Myocyte (in vitro differentiated cells): ENCODE measurements at places on chromosomes 4 and X. TPM values are rescaled to one million over a fixed set of nuclear protein-coding genes. Genes with fewer than 3 reads are reported as not detected.

PPEF1 gene
- total RNA-seq, result 1.0 and 1.2 TPM in 2 replicates

FAAH2 gene
- 1.0 TPM in 1 of 2 replicates, not detected in the other for total RNA-seq

GRCh38 chr4:105236202-105236915 lies 89.7 kb downstream of the TET2 start:
- no peak for DNase-seq

STOX2 gene
- total RNA-seq, result 0.31 and 0.53 TPM in 2 replicates

DNA sequence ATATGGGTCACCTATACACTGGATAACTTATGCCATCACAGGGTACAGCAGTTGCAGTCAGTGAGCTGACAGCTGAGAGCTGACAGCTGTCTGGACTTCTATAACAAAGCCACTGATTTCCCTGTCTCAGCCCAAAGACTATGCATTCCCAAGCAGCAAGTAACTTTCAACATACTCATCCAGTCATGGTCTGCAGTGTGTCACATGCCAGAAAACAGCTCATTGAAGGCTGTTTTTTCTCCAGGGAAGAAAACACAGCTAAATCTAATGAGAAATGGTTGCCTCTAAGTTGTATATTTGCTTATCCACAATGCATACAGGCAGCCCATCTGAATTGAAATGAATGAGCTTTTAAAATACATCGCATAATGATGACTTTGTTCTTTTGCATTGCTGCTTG lies 6.3 kb downstream of the KIAA1210 start:
- DNase-seq, result peak; percentile 15

- DNase-seq, result peak; percentile 30
These were observed 370.7 kb downstream of the GPAT3 start for GRCh38 chr4:83906561-83906960.

- no peak for DNase-seq
These were observed 50.6 kb upstream of the RAPGEF2 start for GRCh38 chr4:159052315-159052714.

DNA sequence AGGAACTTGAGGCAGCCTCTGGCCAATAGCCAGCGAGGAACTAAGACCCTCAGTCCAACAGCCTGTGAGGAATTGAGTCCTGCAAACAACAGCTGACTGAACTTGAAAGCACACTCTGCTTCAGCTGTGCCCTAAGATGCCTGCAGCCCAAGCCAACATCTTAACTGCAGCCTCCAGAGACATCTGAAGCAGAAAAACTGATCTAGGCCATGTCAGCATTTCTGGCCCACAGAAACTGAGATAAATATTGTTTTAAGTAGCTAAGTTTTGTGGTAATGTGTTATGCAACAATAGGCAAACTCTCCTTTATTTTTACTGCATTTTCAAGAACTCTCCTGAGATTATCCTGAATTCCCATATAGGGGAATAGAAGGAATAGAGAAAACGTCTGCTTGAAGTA lies 24.4 kb upstream of the PIGA start:
- DNase-seq, result no peak

GPR173 gene
- 2.2 and 2.5 TPM in 2 replicates for total RNA-seq

- DNase-seq, result no peak
These were observed 363.5 kb downstream of the BCOR start for GRCh38 chrX:39734174-39734776.

DNA sequence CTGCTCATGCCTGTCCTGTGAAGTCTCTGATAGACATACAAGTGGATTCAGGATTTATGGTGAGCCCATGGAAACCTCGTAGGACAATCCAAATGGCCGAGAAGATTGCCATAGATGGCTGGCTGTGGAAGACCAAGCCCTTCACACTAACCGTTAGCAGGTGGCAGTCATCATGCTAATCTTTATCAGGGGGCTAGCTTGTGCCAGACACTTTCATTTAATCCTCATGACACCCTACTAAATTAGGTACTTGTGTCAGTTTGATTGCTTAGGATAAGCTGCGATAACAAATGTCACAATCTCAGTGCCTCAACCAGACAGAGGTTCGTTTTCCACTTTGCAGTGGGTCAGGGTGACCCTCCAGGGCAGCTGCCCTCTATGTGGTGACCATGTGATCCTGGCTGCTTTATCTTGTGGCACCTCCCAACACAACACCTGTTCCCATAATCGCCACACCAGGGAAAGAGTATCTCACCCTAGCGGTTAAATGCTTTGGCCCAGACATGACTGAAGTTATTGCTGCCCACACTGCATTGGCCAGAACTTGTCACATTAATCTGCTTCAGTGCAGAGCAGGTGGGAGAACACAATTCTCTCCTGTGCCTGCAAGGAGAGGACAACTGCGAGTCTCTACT lies 60.8 kb downstream of the REPS2 start:
- DNase-seq, result peak; percentile 88

GRCh38 chrX:96761566-96761965 lies 76.9 kb downstream of the DIAPH2 start:
- DNase-seq, result no peak

- no peak for DNase-seq
These were observed 29.2 kb upstream of the MXD4 start for GRCh38 chr4:2290974-2291704.

DNA sequence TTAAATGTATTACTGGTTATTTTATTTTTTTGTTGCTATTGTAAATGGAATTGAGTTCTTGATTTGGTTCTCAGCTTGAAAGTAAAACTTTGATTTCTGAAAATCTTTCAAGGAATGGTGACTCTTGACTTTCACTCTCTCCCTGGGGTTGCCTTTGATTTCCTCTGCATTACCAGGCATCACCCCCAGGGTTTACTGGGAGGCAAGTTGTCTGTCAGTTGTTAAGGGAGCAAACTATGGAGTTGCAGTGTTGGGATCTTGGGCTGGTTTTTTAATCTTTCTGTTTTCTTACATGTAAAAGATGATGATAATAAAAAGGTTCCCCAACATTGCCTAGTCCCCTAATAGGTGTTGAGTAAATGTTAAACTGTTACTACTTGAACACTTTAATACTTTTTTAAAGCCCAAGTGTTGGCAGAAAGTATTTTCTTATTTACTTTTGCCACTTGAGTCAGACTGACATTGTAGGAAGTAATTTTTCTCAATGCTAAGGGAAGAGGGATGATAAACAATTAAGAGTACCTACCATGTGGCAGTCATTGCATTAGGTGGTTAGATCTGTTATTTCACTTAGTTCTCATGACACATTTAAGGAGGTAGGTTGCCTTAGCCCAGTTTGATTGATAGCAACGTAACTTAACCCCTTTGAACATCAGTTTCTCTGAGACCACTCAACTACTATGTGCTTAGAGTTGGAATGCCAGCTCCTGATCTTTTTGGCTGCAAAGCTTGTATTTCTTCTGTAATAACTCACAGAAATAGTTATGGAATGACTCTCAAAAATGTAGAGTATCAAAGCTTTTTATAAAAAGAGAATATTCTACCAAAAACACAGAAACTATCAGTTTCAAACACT lies 67.1 kb downstream of the DCLK2 start:
- no peak for DNase-seq

- no peak for DNase-seq
These were observed 41.5 kb upstream of the HPRT1 start for GRCh38 chrX:134418317-134419113.

FHIP1A gene
- 1.2 and 9.9 TPM in 2 replicates for total RNA-seq

STPG2 gene
- total RNA-seq, result not detected in 2 replicates

- DNase-seq, result no peak
These were observed 183.8 kb upstream of the INTU start for GRCh38 chr4:127448986-127449385.

SOX3 gene
- not detected in 2 replicates for total RNA-seq

GPM6B gene
- 102 and 159 TPM in 2 replicates for total RNA-seq

PTCHD1 gene
- total RNA-seq, result 0.03 and 0.16 TPM in 2 replicates

- DNase-seq, result no peak
These were observed 188.2 kb downstream of the SH2D1A start for GRCh38 chrX:124534536-124534935.

CXCL10 gene
- not detected in 2 replicates for total RNA-seq

- peak; percentile 68 for DNase-seq
These were observed 517.4 kb downstream of the FAT4 start for GRCh38 chr4:125832161-125832560.

DNA sequence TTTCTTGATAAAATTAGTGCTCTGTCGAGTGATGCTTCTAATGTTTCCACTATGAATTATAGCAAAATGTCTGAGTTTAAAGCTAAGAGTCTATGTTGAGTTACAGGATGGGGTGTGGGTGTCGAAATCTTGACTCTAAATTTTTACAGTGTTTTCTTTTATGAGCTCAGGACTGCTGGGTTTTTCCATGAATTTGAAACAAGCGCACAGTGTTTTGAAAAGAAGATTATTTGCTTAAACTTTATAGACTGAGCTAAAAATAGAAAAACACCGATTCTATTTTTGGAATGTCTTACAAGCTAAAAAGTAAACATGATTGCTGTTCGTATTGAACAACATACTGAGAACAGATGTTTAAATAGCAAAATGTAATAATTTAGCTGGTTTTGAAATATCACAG lies 7.5 kb downstream of the PTTG2 start:
- no peak for DNase-seq

- DNase-seq, result no peak
These were observed 38.8 kb upstream of the AFAP1 start for GRCh38 chr4:7978489-7978888.

CETN2 gene
- total RNA-seq, result 45.4 and 56.8 TPM in 2 replicates

- DNase-seq, result no peak
These were observed 173.8 kb downstream of the AR start for GRCh38 chrX:67717571-67717970.

PDGFRA gene
- total RNA-seq, result 2.1 and 4.3 TPM in 2 replicates

DNA sequence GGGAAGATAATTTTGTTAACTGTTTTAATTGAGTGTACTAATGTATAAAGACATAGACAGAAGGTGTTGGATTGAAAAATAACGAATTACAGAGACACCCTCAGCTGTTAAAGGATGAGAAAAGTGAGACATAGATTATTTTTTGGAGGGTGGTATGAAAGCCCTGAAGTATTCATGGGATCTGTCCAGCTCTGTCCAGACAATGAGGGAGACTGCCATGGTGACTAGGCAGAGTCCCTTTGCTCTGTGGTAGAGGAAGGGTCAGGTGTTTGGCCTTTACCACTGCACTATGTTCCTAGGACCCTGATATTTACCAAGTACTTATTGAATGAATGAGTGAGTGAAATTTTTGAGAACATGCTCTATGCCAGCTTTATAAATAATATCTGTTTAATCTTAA lies 11.4 kb downstream of the FGF2 start:
- no peak for DNase-seq

GRCh38 chr4:82561786-82562563 lies at the start of gene TMEM150C:
Gene TMEM150C (minus strand): TSS chr4:82561988. CDS start chr4:82504657, 57,331 bp downstream.
- peak; percentile 30 for DNase-seq

DNA sequence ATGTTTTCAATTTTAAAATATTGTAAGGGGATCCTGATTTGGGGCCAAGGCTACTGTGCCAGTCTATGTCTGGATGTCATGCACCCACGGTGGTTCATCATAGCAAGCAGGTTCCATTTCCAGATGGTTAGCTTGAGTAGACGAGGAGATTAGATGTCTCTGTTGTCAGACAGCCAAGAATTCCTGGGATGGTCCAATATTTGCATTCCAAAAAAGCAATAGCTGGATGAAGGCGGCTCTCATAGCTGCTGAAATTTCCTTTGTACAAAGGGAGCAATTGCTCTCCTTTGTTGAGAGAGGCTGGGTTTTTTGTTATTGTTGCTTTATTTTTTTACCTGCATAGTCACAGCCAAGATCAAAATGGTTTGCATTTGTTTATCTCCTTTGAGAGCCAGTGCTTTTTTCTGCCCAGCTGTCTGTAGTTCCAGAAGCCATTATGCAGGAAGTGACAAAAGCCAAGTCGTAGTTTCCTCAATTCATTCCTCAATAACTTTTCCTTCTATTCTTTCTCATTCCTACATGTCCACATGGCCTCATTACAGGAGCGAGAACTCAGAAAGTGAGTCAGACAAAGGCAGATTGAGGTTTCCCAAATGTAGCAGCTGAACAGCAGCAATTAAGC lies 107.9 kb downstream of the MMRN1 start:
- no peak for DNase-seq

FAM53A gene
- 10.9 and 26.7 TPM in 2 replicates for total RNA-seq

- DNase-seq, result peak; percentile 9
These were observed 135.1 kb upstream of the PACRGL start for GRCh38 chr4:20565075-20565721.

LRIT3 gene
- 0.03 TPM in 1 of 2 replicates, not detected in the other for total RNA-seq

GRCh38 chr4:101282076-101282844 lies 65.1 kb downstream of the PPP3CA start:
- no peak for DNase-seq

- DNase-seq, result peak; percentile 3
These were observed 320.1 kb downstream of the CFAP299 start for GRCh38 chr4:80655662-80656061.

NWD2 gene
- not detected in 2 replicates for total RNA-seq

IQSEC2 gene
- 9.2 and 12.3 TPM in 2 replicates for total RNA-seq

DNA sequence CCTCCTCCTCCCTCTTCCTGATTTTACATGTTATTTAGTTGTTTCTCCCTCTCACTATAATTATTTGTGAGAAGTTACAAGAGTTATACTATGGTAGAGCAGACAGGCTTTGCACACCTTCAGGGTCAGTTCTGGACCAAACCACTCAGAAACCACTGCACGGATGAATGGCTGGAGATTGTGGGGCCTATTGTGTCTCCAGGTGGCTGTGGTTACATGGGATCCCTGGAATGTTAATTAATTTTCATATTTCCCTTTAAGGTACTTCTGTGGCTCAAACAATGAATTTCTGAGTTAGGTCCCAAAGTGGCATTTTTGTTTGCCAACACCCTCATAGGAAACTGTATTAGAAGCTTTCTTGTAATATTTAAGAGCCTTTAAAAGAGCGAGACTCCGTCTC lies 151.9 kb downstream of the BMPR1B start:
- no peak for DNase-seq

- no peak for DNase-seq
These were observed 84.7 kb downstream of the HPRT1 start for GRCh38 chrX:134544513-134545151.

DNA sequence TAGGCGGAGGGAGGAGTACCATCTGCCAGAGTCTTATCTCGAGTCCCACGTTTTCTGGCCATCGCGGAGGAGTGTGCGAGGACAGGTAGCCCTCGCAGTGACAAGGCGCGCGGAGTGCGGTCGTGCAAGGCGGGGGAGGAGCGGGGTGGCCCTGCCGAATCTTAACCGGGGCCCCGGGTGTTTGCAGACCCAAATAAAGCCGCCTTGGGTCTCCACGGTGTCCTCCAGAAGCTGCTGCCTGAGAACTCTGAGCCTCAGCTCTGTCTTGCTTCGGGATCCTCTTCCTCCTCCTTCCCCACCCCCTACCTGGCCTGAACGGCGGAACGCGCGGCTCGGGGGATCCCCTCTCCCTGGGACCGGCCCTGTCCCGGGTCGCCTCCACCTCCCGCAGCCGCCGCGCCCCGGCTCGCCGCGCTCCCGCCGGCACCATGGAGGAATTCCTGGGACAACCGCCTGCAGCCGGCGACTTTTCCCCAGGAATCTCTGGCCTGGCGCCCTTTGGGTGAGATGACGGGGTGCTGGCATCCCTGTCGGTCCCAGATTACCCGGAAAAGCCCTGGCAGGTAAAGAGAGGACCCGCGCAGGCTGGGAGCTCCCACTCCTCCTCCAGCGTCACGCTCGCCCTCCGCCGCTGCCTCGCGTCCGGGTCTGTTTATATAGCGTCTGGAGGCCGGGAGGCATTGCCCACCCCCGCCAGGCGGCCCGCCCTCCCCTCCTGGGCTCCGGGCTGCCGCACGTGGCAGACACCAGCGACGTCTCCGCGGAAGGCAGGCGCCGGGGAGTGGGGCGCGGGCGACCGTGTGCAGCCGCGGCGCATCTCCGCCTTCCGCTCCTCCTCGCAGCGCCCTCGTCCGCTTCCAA lies at the start of gene GALNTL6:
Gene GALNTL6 (plus strand): TSS at position 740 of the 861 bp plus-strand sequence.
- peak; percentile 12 for DNase-seq
